Inflammatory macrophage treated with lipopolysaccharide for 4 hours (primary cell): ENCODE measurements at places on chromosomes 1 and 21.

DNA sequence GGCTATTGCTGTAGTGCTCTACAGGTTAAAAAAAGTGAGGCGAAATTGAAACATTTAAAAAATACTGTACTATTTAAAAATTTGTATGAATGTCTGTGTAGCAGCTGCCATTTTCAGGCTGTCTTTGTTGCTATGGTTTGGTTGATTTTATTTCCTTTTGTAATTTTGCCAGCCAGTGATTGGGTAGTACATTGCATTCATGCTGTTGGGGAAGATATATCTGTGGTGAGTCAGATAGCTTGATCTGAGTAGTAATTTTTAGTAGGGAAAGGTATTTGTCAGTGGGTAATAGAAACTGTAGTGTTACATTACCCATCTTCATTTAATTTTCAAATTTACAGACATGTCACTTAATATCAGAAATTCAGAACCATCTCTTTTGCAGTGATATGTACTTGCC, 15.0 kb downstream of the NFIA start:
- no peak for DNase-seq

DNA sequence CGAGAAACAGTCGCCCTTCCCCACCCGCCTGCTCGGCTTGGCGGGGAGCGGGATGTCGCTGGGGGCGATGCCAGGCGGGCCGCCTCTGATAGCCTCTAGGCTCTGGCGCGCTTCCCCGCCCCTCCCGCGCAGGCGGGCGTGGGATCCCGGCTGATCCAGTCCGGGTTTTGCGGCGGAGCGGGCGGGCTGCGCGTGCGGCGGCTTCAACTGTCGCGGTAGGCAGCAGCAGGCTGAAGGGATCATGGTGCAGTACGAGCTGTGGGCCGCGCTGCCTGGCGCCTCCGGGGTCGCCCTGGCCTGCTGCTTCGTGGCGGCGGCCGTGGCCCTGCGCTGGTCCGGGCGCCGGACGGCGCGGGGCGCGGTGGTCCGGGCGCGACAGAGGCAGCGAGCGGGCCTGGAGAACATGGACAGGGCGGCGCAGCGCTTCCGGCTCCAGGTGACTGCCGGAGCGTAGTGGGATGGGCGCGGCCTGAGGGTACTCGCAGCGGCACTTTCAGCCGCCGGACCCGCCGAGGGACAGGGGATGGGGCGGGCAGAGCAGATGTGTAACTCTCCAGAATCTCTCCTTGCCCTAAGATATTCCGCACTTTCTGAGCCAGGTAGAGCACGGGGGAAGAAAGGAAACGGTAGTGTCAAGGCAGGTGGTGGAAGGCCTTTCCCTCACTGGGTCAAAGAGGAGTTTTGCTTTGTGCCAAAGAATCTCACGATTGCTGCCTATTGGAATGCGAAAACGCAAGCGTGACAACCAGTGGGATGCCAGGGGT, at the start of gene FAAH:
Gene FAAH (plus strand): TSS at position 210 of the 764 bp plus-strand sequence. CDS start 32 bp downstream, at position 242.
- peak; percentile 16 for DNase-seq

DNA sequence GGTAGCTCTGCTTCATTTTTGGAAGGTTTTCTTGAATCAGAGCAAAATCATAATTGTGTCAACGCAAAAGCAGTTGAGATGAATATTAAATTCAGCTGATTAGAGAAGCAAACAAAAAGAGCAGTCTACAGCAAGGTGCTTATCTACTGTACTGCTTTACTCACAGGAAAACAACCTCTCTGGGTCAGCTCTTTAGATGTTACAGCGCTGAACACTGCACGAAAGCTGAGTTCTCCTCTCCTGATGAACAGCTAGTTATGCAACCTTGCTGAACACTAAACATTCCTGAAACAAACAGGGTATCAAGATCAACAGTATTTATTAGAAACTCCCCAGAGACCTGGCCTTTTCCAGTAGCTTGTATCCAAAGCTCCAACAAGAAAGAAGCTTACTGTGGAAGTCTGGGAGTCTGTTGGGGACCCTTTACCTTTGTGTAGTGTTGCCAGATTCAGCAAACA, 41.3 kb downstream of the TBCE start:
- no peak for DNase-seq

GRCh38 chr1:110631836-110632620, 25.9 kb upstream of the KCNA2 start:
- DNase-seq: no peak

GRCh38 chr21:44702111-44702972, 5.4 kb downstream of the KRTAP10-12 start:
- no peak for DNase-seq

- no peak for DNase-seq
Observed at GRCh38 chr1:4393191-4393590, 261.2 kb upstream of the AJAP1 start.

GRCh38 chr1:98176414-98176813, 255.6 kb upstream of the DPYD start:
- DNase-seq: no peak

DNA sequence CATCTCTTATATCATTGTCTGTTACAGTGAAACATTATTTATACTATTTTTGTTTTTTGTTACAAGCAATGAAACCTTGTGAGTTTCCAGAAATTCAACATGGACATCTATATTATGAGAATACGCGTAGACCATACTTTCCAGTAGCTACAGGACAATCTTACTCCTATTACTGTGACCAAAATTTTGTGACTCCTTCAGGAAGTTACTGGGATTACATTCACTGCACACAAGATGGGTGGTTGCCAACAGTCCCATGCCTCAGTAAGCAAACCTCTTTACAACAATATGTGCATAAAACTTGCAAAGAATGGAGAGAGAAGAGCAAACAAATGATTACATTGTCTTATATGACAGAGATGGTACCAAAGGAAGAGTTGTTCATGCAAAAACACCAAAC, 22.4 kb downstream of the CFHR4 start:
- no peak for DNase-seq

DNA sequence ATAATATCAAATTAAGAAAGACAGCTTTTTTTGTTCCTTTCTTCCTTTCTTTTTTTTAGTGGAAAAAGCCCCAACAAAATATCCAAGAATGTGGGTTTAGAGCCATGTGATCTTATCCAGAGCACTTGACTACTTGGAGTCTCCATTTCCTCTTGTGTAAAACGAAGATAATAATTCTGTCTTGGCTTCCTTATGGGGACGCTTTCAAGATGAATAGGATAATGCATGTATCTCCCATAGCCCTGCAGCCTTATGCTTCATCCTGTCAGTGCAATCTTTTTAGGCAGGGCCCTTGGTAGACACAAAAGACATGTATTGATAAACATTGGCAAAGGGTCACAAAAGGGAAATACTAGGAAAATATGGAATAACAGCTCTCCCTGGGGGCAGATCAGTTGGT, 34.8 kb downstream of the ZBTB18 start:
- DNase-seq: no peak

- no peak for DNase-seq
Observed at GRCh38 chr1:47187231-47187925, 2.5 kb downstream of the PDZK1IP1 start.

DNA sequence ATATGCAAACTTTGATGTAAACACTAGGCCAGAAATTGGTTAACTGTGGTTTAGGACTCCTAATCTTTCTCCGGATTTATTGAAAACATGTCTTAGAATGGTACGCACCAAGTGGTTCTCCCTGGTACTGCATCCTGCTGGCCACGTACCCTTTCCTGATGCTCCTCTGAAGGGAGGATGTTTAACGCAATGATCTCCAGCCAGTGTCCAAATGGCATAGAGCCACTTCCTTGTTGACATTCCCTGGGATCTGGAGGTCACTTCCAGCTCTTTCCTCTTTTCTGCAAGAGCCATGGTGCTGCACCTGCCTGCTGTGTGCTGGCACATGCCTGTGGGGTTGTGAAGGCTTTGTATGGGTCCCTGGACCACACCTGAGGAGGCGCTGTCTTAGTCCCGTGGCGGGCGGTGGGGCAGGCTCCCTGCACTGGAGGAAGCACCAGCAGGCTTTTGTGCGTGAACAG, 53.9 kb downstream of the GALNT2 start:
- peak; percentile 30 for DNase-seq

DNA sequence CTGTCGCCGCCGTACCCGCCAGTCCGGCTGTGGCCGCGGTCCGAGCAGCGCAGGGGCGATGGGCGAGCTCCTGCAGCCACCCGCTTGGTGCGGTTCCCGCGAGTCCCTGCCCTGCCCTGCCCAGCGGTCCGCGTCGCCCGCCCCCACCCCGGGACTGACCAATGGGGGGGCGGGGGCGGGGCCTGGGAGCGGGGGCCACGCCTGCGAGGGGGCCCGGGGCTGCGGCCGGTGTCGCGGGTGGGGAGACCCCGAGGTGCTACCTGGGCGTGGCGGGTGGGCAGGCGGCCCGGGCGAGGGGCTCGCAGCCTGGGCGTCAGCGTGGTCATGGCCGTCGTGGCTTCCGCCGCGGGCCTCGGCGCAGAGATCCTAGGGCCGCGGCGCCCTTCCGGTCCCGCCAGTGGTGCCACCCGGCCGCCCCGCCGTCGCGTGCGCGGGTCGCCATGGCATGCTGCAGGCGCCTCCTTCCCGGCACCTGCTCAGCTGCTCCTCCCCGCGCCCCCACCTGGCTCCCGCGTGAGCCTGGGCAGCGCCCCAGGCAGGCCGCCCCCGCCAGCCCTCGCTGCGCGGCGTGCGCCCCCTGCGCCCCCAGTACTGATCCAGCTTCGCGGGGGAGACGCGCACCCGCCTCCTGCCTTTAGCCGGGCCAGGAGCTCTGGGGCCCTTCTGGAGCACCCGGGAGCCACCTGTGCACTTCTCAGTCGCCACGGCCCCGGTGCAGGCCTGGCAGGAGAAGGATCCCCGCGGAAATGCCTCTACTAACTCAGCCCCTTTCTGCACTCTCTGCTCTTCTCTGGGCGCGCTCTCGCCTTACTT, at the start of gene BMP8B:
Gene BMP8B (minus strand): TSS at position 108 of the 813 bp plus-strand sequence. CDS start 380 bp downstream, outside the sequence.
- peak; percentile 74 for DNase-seq

GRCh38 chr1:228921481-228921880, 186.2 kb downstream of the RHOU start:
- DNase-seq: peak; percentile 39

- DNase-seq: peak; percentile 94
Observed at GRCh38 chr1:206634365-206635079, 814 bp upstream of the DYRK3 start.

DNA sequence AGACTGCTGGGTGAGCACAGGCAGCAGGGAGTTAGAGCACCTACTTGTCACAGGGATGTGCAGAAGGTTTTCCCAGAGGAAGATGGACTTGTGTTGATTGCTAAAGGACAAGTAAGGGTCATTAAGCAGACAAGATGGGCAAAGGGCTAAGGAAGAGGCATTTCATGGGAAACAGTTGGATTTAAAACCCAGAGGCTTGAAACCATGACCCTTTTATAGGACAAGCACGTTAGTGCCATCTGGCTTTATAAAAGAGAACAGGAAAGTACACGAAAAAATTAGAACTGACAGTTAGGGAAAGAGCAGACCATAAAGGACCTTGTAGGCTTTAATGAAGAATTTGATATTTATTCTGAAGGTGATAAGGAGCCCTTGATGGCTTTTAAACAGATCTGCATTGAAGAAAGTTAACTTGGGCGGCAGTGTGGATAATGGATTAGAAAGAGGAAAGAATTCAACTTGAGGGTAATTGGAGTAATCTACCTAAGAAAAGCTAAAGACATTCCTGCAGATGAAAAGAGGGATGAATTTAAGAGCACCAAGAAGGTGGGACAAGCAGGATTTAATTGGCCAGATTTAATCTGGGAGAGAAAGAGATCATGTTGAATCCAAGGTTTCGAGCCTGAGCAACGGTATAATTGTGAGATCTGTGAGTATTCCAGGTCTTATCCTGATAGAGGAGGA, 68.6 kb downstream of the ZC3H11B start:
- no peak for DNase-seq

GRCh38 chr1:101051688-101052638, 26.4 kb upstream of the DPH5 start:
- DNase-seq: no peak

GRCh38 chr1:24294228-24294672, 24.9 kb upstream of the GRHL3 start:
- peak; percentile 66 for DNase-seq

- DNase-seq: no peak
Observed at GRCh38 chr1:24908591-24909259, 21.4 kb downstream of the RUNX3 start.

GRCh38 chr1:56901716-56902115, 47.1 kb downstream of the C8A start:
- DNase-seq: no peak

- DNase-seq: no peak
Observed at GRCh38 chr1:71899881-71900280, 382.5 kb downstream of the NEGR1 start.

GRCh38 chr21:45162809-45163208, 88.4 kb downstream of the ADARB1 start:
- DNase-seq: no peak

GRCh38 chr1:200739702-200740570, 1.2 kb downstream of the CAMSAP2 start:
- peak; percentile 42 for DNase-seq

DNA sequence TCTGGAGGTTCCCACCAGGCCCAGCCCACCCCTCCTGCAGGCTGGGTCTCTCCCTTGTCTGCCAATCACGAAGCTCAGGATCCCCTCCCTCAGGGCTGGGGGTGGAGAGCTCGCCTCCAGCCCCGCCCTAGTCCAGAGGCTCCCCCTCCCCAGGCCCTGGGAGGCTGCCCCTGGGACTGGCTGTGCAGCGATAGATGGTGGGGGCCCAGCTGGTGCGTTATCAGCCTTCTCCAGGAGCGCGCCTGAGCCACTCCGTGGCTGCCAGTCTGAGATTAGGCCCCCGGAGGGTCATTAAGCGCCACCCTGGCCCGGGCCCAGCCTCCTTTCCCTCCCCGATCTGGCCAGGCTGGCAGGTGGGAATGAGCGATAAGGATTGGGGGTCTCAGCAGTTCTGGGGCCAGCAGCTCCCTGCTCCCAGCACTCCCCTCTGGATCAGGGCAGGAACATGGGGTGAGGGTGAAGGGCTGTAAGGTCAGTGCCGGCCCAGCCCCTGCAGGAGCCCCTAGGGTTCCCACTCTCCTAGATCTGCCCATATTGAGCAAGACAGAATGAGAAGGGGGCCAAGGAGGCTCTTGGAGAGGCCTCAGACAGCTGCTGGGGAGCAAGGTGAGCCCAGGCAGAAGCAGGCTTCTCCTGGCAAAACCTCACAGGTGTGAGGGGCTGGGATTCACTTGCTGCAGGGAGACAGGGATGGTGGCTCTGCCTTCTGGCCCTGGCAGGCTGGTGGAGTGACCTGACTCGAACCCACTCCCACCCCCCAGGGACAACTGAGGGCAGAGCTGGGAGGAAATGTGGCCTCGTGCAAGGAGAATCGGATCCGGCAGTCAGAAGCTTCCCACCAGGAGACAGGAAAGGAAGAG, 8.5 kb downstream of the PDZK1IP1 start:
- no peak for DNase-seq

GRCh38 chr1:21693732-21694131, 24.6 kb upstream of the RAP1GAP start:
- no peak for DNase-seq

DNA sequence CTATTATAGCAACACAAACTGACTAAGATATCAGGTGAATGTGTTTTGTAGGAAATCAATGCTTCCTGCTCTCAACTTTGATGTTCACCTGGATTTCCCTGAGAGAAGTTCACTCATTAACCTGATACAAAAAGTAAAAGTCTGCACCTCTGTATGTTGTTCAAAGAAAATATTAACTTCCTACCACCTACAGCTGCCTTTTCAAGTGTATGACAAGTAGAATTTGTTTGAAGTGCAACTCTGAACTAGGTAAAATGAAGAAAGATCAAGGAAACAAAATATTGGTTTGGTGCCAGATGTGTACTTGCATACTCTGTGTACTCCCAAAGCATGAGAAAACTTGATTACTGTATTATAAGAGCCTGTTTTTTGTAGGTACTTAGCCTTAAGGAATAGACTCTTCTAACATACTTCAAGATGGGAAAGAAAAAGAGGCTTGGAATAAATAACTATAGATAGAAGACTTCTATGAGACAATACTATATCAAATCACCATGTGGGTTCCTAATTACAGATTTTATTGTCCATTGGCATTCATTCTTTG, 193.4 kb downstream of the APP start:
- no peak for DNase-seq

- no peak for DNase-seq
Observed at GRCh38 chr21:41683815-41684214, 83.0 kb downstream of the RIPK4 start.
